ENCODE measurements at places on chromosomes 11 and 22.

GRCh38 chr11:9225748-9226298, 39.3 kb downstream of the DENND5A start:
- DNase-seq: no peak

- no peak for DNase-seq
Measured at GRCh38 chr22:46018859-46019258, 41.9 kb upstream of the WNT7B start.

DNA sequence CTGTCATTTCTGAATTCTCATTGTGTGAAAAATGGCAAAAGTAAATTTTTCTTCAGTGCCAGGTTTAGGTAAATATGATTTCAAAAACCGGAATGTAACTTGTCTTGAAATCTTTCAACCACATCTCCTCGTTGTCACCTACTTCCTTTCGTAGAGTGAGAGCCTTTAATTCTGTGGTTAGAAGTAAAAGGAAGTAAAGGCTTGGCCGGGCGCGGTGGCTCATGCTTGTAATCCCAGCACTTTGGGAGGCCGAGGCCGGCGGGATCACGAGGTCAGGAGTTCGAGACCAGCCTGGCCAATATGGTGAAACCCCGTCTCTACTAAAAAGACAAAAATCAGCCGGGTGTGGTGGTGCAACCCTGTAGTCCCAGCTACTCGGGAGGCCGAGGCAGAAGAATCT, 29.8 kb downstream of the SGSM3 start:
- peak; percentile 72 for DNase-seq

DNA sequence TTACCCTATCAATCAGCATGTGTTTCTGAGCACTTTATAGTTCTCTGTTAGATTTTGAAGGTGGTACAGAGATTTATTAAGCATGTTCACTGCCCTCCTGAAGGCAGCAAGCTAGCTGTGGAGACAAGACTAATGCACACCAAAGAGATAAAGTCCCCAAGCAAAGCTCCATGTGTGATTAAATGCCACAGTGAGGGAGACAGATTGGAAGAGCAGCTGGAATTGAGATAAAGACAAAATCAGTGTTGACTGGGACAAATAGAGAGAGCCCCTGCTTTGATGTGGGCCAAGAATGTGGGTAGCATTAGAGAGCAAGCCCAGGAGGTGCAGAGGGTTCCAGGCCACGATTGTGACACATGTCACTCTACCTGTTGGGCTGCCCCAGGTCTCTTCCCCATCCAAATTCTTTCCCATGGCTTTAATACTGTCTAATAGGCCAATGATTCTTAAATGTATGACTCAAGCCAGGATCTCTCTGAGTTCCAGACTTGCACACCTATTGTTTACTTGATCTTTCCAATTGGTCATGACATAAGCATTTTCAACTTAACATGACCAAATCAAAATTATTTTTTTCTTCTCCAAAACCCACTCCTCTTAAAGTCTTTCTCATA, 60.1 kb upstream of the ZC3H12C start:
- no peak for DNase-seq

DNA sequence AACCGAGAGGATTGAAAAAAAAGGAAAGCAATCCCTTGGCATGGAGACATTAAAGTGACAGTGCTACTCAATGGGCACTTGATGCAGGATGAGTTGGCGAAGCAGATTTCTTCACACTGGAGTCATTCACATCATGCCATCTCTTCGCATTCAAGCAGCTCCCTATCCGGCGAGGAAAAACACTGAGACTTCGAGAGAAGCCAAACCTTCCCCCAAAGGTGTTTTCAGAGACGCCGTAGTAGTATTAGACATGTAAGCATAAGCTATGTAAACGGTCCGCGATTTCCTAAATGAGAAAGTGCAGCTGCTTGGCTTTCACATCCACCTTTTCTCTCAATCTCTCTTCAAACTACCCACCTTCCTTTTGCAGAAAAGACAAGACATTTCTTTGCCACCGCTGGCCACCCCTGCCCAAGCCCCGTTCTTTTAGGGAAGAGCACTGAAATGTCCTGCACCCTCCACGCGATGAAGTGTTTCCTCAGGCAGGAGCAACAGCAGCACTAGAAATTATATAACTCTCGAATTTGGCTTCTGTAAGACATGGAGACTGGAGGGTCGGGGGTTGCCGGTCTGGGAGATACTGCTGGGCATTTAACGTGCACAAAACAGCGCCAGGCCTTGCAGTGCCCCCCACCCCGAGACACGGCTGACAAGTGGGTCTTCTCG, at the start of gene DLG2:
Gene DLG2 (minus strand): TSS at position 13 of the 666 bp plus-strand sequence.
- no peak for DNase-seq

DNA sequence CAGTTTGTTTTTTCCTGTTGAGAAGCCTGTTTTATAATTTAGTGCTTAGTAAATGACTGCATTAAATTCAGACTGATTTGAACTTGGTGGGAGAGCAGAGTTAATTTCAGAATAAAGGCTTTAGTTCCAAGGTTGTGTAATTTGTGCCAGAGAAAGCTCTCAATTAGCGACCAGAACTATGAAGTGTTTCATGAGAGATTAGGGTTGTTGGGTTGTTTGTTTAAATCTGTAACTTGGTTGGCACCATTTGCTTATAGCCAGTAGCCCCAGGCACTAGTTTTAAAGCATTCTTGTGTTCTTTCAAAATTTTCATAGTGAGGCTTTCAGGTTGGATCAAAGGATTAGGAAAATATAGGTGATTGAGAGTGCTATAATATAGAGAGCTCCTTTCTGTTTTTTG, 25.5 kb downstream of the UVRAG start:
- DNase-seq: no peak

GRCh38 chr22:23692598-23693291, 1.9 kb downstream of the RGL4 start:
- no peak for DNase-seq

- DNase-seq: no peak
Measured at GRCh38 chr11:130829920-130830511, 86.3 kb downstream of the SNX19 start.

- no peak for DNase-seq
Measured at GRCh38 chr22:47816863-47817210, 1054.4 kb downstream of the TBC1D22A start.

DNA sequence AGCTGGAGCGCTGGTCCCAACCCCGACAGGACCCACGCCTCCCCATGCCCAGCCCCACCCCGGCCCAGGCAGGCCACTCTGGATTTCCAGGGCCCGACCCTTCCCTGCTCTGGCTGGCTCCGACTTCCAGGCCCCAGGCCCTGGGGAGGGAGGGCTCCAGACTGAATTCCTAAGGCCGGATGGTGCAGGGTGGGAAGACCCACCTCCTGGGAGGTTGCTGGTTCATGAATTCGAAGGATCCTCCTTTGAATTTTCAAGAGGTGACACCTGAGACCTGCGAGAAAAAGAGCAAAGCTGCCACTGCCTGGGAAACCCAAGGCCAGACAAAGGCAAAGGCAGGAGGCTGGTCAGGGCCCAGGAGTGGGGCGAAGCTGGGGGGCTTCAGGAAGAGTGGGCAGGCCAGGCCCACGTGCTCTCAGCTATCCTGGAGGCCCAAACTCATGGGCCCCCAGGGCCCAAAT, 47.0 kb upstream of the LINC01488 start:
- DNase-seq: no peak

- DNase-seq: no peak
Measured at GRCh38 chr22:44304354-44304753, 8.4 kb downstream of the SHISAL1 start.

- DNase-seq: no peak
Measured at GRCh38 chr11:92396133-92396532, 171.5 kb downstream of the FAT3 start.

- DNase-seq: no peak
Measured at GRCh38 chr11:120893440-120894201, 130.3 kb upstream of the TBCEL start.
